Immature natural killer cell (primary cell): ENCODE measurements at places on chromosomes 13 and 19. TPM values are rescaled to one million over a fixed set of nuclear protein-coding genes. Genes with fewer than 3 reads are reported as not detected.

Gene PRODH2
- polyA plus RNA-seq = not detected

Gene CPB2
- not detected for polyA plus RNA-seq

Gene ZNF681
- 0.13 TPM for polyA plus RNA-seq

Gene FAM98C
- polyA plus RNA-seq = 18.5 TPM

Gene ZNF730
- 0.21 TPM for polyA plus RNA-seq

Gene LGI4
- polyA plus RNA-seq = not detected

Gene FOXA3
- polyA plus RNA-seq = not detected

Gene ZNF493
- polyA plus RNA-seq = 17.0 TPM

Gene ZNF793
- 0.13 TPM for polyA plus RNA-seq

Gene KLK15
- polyA plus RNA-seq = not detected

Gene CCDC70
- polyA plus RNA-seq = not detected

Gene SIGLEC5
- 0.49 TPM for polyA plus RNA-seq

Gene CHST8
- not detected for polyA plus RNA-seq

Gene MEX3D
- not detected for polyA plus RNA-seq

Gene VN1R4
- not detected for polyA plus RNA-seq

Gene GIPC1
- 49.0 TPM for polyA plus RNA-seq

Gene ZNF155
- polyA plus RNA-seq = 3.0 TPM

Gene RCBTB1
- 6.5 TPM for polyA plus RNA-seq

Gene PTGIR
- 0.52 TPM for polyA plus RNA-seq

Gene IZUMO4
- not detected for polyA plus RNA-seq

Gene NMRK2
- not detected for polyA plus RNA-seq

Gene CGB8
- polyA plus RNA-seq = not detected

Gene PIAS4
- 7.3 TPM for polyA plus RNA-seq

Gene PAK4
- 0.68 TPM for polyA plus RNA-seq

Gene CDC42EP5
- polyA plus RNA-seq = not detected

Gene GPC5
- polyA plus RNA-seq = not detected

Gene FOSB
- polyA plus RNA-seq = 11.6 TPM

Gene TBCB
- 385 TPM for polyA plus RNA-seq

Gene TGFBR3L
- polyA plus RNA-seq = 0.86 TPM

Gene F2RL3
- polyA plus RNA-seq = 0.48 TPM

Gene C19orf73
- 3.6 TPM for polyA plus RNA-seq

Gene RNF225
- not detected for polyA plus RNA-seq

Gene PCP2
- not detected for polyA plus RNA-seq

Gene NLRP7
- polyA plus RNA-seq = not detected

Gene MICOS13
- 85.1 TPM for polyA plus RNA-seq

Gene LIM2
- polyA plus RNA-seq = 40.0 TPM

Gene FCAR
- not detected for polyA plus RNA-seq

Gene SLITRK1
- not detected for polyA plus RNA-seq

Gene HSH2D
- polyA plus RNA-seq = 97.4 TPM

Gene KLF1
- 0.20 TPM for polyA plus RNA-seq

Gene ZNF177
- 0.52 TPM for polyA plus RNA-seq

Gene C19orf38
- polyA plus RNA-seq = 3.3 TPM

Gene KLK12
- polyA plus RNA-seq = not detected

Gene KIR3DL1
- 140 TPM for polyA plus RNA-seq

Gene LILRB4
- polyA plus RNA-seq = 7.4 TPM

Gene ZNF536
- not detected for polyA plus RNA-seq

Gene PLIN5
- polyA plus RNA-seq = not detected

Gene FGF21
- polyA plus RNA-seq = not detected

Gene LILRA1
- polyA plus RNA-seq = 3.4 TPM

Gene ZNF471
- polyA plus RNA-seq = 0.28 TPM

Gene TLE6
- 1.8 TPM for polyA plus RNA-seq

Gene F10
- polyA plus RNA-seq = not detected
